Stimulated activated CD4-positive, alpha-beta T cell treated with anti-CD3 and anti-CD28 coated beads, Interleukin-12 subunit alpha, Interleukin-12 subunit beta, amount 100 ng/mL, for 48 hours (primary cell): ENCODE measurements at places on chromosomes 2 and 18.

DNA sequence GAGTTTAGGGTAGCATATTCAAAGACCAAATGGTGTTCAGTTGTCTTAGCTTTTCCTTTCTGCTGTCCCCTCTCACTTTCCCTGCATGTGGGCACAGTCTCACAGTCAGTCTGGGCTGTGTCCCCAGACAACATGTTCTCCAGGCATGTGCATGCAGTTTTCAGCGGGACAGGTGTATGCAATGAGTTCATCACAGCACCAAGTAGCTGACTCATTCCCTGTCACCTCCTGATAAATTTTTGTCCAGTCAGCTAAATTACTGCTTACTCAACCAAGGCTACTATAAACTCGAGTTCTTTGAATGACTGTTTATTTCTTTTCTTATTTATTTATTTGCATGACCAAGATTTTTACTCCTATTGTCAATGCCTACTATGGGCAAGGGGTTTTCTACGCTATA is 148.8 kb upstream of the CDH19 start:
- no peak for DNase-seq

GRCh38 chr18:32271672-32272208 is 81.9 kb downstream of the MEP1B start:
- DNase-seq: no peak

DNA sequence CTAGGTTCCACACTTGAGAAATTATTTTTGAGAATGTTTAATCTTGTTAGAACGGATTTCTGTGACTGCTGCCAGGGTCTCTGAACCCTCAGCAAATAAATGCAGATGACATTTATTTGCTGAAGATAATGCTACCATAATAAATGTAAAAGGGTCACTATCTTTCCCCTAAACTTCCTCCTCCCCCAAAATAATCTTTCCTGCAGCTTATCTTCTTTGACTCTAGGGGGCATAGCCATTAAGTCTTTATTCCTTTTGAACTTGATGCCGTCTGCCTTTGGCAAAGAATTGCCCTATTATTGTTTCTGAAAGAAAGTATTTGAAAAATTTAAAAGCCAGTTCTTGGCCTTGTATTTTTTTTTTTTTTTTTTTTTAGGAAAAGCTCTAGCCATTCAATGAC is 63.6 kb upstream of the ACSL3 start:
- no peak for DNase-seq

DNA sequence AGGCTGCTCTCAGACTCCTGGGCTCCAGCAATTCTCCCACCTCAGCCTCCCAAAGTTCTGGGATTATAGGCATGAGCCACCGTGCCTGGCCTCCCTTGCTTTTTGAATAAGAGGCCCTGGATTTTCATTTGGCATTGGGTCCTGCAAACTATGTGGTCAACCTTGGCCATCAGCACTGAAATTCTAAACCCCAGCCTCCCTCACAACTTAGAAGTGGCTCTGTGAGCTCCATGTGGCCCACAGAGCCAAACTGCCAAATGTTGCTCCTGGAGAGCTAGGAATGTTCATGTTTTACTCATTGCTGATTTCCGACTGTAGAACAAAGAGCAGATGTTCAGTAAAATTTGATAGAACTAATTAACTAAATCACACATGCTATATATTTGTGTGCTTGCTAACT is 210.6 kb upstream of the AGAP1 start:
- DNase-seq: no peak

DNA sequence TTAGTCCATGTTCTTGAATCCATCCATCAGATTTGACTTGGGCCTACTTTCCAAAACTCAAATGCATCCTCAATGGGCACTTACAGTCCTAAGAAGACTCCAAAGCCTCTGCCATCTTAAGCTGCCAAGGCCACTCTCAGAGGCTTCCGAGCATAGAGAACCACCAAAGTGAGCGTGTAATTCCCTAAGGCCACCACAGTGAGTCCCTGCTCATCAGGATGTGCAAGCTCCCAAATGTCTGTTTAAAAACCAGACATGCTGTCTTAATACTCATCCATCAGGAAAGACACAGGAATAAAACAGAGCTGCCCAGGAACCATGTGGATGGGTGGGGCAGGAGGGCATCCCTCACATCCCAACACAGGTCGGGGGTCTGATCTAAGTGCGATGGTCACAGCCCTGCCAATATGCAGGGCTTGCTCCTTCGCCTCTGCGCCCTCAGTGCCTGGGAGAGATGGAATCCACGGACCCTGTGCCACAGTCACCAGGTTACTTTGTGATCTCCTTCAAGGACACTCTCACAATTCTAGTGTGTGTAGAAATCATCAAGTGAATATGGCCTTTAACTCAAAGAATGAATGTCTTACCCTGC is 80.4 kb downstream of the POLR1A start:
- DNase-seq: no peak

GRCh38 chr18:49207361-49207760 is 253.1 kb downstream of the DYM start:
- DNase-seq: no peak

DNA sequence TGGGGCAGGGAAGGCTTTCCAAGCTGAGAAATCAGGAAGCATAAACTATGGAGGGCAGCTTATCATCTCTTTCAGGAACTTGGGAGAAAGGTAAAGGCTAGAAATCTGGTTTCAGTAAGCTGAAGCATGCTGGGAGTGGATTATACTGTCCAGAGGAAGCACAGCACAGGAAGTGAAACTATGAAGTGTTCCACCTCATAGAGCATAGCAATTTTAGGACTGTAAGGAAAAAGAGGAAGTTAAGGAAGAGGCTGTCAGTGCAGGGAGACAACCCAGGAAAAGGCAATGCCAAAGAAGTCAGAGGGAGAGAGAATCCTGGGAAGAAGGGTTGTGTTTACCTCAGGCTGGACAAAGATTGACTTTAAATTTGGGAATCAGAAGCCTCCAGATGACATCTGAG is 51.9 kb downstream of the EFEMP1 start:
- DNase-seq: no peak

GRCh38 chr2:62461707-62462106 is 44.3 kb downstream of the TMEM17 start:
- DNase-seq: no peak

DNA sequence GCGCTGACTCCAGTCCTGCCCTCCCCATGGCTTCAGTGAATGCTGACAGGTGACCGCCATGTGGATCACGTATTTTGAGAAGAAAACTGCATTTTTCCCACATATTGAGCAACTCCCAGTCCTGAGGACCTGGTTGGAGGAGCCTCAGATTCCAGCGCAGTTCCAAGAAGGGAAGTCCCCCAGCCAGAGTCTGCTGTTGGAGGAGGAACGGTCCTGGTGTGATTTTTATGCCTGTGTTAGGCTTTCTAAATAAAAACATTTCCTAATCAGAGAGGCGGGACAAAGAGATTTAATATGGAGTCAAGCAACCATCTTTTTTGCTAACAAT is 32.3 kb upstream of the COL6A3 start:
- DNase-seq: no peak

GRCh38 chr2:29187926-29188325 is 72.7 kb downstream of the CLIP4 start:
- DNase-seq: no peak

- peak; percentile 59 for DNase-seq
Observed at GRCh38 chr2:110748489-110748867, 16.1 kb downstream of the ACOXL start.

- DNase-seq: no peak
Observed at GRCh38 chr2:61125123-61125710, 36.8 kb upstream of the C2orf74 start.

DNA sequence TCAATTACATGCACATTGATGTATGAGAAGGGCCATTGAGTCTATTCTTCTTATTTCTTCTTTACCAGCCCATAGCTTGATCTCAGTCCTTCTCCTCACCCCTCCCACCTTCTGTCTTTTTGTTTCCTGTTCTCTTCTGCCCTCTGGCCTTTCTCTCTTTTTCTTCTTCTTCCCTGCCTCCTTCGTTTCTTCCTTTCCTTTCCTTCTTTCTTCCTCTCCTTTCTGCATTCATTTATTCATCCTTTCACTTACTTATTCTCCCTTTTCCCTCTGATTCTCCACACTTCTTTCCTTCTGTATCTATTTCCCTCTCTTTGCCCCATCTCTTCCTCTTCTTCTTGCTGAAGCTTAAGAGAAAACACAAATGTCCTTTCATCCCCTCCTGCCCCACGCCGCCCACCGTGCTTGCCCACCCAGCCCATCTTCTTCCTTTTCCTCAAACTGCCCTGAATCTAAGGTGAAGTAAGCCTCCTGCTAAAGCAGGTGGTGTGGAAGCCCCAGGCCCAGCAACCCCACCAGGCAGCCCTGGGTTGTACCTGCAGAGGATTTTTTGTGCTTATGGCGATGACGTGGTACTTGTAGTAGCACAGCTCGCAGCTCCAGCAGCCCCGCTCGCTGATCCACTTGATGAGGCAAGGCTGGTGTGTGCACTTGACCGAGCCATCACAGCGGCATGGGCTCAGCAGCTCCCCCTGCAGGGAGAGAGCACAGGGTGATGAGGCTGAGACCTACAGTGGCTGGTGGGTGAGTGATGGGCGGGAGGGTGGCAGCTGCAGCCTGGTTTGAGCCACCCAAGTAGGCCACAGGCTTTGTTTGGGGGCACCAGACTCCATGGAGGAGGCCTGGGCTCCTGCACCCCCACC is 89.0 kb downstream of the MARCHF4 start:
- DNase-seq: peak; percentile 8

- DNase-seq: no peak
Observed at GRCh38 chr18:57087644-57088376, 59.1 kb upstream of the BOD1L2 start.

- DNase-seq: no peak
Observed at GRCh38 chr18:63444580-63444979, 22.3 kb upstream of the VPS4B start.

GRCh38 chr2:84870306-84870705 is 10.6 kb downstream of the TRABD2A start:
- DNase-seq: no peak

GRCh38 chr2:188170356-188170755 is 121.3 kb upstream of the GULP1 start:
- no peak for DNase-seq

DNA sequence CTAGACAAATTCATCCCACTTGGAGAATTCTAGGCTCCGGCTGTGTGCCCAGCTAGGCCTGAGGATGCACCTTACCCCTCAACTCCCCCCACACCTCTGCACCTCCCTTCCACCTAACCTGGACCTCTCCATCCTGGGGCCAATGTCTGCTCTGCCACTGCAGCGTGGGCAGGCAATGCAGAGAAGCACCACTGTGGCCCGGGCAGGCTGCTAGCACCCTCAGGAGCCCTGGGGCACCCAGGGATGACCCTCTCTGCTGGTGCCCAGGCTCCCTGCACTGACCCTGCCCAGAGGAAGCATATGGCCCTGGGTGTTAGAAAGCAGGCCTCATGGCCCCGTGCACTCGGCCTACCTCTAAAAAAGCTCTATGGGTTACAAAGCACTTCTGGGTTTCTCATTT is 49.6 kb downstream of the ADCY3 start:
- DNase-seq: no peak

- no peak for DNase-seq
Observed at GRCh38 chr2:109647636-109648035, 33.5 kb downstream of the SOWAHC start.

DNA sequence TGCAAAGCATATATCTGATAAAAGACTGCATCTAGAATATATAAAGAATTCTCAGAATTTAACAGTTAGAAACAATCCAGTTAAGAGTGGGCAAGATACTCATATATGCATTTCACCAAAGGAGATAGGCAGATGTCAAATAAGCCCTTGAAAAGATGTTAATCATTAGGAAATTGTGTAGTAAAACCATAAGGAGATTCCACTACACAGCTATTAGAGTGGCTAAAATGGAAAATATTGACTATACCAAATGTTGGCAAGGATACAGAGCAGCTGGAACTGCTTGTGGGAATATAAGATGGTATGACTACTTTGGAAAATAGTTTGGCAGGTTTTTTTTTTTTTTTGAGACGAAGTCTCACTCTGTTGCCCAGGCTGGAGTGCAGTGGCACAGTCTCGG is 59.5 kb downstream of the CAB39 start:
- DNase-seq: no peak
